Brain pericyte (primary cell): ENCODE measurements at places on chromosomes 2 and 18.

DNA sequence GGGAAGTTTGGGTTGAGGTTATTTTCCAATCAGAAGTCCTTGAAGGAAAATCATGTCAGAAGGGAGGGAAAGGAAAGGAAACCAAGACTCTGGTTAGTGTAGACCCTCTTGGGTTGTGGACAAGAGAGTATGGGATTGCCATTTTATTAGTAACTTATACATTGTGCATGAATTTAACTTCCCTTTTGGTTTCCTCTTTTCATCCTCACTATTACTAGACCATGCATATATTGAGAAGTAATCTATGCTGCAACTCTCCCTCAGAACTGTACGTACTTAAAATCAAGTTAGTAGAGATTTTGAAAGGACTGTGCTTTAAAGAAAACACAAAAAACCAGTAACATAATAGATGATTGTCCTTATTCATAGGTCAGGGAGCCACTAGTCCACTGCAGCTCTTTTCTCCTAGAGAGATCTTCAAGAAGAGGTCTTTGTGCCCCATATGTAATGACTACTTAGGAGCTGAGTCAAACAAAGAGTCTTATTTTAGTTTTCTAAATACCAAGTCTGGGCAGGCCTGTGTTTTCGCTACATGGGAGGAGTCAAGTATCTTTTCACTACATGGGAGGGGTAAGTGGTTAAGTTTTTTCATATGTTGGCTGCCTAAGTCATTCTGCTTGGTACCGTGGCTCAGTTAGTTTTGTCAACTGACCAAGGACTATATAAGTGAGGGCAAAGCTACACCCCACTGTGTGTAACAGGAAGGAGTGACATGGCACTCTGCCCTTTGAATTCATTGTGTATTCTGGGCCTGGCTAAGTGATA lies 25.2 kb upstream of the FAM117B start:
- no peak for DNase-seq

GRCh38 chr2:152425765-152426727 lies 91.1 kb downstream of the FMNL2 start:
- no peak for DNase-seq

DNA sequence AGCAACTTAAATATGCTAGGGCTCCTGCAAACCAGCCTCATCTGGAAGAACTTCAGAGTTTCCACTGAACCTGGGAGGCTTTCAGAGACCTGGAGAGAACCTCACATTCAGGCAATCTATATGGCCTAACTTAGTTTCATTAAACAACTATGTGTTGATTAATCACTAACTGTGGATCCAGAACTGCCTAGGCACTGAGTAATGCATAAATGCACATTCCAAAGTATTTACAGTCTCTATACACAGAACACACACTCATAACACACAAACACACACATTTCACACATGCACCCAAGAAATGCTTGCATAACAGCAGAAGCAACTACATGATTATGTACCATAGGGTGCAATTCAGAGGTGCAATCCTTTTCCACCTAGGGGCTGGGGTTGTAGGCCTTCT lies 552.8 kb downstream of the BCL11A start:
- no peak for DNase-seq

DNA sequence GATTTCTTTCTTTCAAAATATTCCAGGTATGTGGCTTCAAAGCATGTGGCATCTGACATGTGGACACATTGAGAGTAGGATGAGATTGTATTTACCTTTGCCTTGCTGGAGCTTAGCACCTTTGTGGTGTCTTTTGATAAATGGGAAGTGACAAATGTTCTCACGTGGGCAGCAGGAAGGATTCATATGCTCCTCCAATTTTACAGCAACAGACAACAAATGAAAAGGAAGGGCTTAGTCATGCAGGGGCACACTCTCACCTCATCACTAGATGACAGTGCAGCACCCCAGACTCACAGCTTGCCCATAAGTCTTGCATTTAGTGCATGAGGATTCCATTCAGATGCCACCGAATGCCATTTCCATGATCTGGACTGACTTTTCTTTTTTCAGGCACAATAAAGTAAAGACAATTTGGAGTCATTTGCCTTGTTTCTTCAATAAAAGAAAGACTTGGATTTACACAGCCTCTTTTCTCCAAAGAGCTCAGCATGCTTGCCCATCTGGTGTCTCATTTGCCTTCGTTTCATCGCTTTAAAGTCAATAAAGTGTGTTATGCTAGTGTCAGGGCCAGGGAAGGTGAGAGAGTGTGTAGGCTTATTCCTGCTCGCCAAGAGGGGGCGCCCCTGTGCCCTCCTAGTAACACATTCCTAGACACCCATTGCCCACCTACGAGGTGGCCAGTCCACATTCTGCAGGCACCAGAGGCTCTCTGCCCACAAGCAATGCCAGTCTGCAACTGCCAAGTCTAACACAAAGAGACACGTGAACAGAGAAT lies 39.6 kb upstream of the DAPL1 start:
- no peak for DNase-seq

GRCh38 chr2:88729061-88729745 lies 37.7 kb downstream of the RPIA start:
- no peak for DNase-seq

DNA sequence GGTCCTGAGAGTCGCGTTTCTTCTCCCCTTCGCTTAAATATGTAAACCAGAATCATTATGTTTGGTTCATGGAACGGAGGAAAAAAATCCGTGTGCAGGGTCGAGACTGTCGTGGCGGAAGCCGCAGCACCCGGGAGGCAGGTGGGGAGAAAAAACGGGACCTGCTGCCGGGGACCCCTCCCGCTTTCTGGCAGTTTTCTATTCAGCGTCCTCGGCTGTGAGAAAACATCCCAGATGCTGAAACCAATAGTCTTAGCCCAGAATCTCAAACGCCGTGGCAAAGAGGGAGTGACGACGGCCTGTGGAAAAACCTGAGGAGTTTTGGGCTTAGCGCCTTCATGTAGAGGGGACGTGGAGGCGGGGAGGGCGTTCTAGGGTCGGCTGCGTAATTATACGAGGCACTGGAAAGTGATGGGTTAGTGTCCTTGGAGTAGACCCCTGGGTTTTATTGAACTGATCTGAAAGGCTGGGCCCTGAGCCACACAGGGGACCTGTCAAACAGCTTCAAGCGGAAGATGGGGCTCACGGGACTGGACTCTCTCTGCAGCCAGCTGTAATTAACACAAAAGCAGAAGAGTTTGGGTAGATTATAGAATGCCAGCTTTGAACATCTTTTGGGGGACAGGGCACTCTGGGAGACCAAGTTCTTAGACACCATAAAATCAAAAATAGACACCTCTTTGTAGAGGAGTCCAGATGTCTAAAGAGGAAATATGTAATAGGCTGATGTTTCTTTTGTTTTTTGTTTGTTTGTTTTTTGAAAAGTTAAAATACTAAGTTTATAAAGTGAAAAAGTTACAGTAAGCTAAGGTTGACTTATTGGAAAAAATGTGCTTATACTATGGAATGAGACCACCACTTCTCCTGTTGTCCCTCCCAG lies 834 bp upstream of the BUB1 start:
- no peak for DNase-seq

DNA sequence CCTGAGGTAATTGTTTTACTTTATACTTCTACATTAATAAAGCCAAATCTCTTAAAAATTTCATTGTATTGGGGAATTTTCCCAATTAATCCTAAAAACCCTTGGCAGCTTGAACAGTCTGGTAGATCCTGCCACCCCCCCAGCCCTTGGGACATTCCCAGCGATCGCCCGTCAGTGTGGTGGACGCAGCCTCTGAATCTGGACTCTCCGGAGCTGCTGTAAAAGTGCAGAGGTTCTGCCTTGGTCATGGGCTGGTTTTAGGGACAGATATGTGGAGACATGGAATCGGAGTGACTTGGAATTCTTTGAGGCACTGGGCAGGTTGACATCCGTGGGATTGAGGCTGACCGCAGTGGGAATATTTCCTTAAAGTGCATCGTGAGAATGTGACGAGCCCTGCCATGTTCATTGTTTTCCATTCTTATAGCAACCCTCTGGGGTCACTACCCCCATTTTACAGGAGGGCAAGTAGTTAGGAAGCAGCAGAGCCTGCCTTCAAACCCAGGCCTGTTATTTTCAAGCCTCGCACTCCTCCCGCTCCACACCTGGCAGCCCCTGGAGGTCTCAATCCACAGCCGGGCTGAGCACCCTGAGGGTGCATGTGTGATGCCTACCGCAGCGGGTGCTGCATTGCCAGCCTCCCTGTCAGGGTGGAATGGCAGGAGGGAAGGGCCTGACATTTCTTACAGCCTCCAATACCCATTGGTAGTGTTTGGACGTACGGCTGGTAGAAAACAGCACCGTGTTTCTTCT lies 6.5 kb downstream of the EMILIN2 start:
- DNase-seq: no peak

GRCh38 chr2:234275515-234275914 lies 221.4 kb downstream of the ARL4C start:
- no peak for DNase-seq

GRCh38 chr2:215423928-215424540 lies 11.8 kb downstream of the FN1 start:
- no peak for DNase-seq

- DNase-seq: no peak
Observed at GRCh38 chr2:134718023-134718816, 580 bp downstream of the TMEM163 start.

- DNase-seq: no peak
Observed at GRCh38 chr2:237791977-237792727, 6.4 kb upstream of the RBM44 start.

DNA sequence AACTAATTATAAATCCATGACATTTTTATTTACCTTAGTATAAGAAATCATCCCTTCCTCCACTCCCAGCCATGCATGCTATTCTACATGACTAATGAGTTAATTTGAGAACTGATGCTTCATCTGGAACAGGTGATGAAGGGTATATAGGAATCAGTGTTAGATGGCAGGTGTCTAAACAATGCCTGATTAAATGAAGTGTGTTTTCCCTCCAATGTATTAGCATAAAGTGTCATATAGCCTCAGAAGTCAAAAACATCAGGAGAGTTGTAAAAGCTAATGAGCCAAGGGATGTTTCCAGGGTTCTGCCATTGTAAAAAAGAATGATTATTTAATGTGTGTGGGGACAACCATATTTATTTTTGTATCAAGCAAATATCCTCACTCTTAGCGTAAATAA lies 913.8 kb downstream of the DCC start:
- no peak for DNase-seq

- DNase-seq: no peak
Observed at GRCh38 chr18:62518460-62519375, 4.1 kb upstream of the ZCCHC2 start.

GRCh38 chr18:10559553-10560451 lies 34.0 kb downstream of the NAPG start:
- no peak for DNase-seq

DNA sequence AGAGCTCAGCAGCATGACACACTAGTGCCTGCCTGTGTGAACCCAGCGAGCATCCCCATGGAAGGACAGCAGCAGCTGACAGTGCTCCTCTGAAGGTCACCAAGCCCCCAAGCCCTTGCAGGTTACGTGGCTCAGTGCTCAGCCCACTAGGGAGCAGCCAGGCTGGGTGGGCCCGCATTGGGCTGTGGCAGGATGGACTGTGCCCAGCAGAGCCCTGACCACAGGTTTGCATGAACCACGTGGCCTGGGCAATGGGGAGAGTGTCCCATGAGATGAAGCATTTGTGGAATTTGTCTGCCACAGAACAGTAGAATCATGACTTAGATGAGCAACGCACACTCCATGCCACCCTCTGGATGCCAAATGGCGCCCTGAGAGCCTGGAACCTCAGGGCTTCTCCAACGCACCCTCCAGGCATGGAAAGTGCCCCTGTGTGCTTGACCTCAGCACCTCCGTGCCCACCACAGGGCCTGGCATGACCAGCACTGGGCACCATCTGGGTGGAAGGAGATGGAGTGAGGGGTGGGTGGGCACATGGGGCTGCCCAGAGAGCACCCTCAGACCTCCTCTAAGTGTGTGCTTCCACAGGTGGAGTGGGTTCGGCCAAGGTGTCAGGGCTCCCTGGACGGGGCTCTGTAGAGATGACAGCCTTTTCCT lies 216.1 kb upstream of the RAB6C start:
- DNase-seq: no peak

- DNase-seq: no peak
Observed at GRCh38 chr2:109242654-109243331, 113.8 kb downstream of the SH3RF3 start.

DNA sequence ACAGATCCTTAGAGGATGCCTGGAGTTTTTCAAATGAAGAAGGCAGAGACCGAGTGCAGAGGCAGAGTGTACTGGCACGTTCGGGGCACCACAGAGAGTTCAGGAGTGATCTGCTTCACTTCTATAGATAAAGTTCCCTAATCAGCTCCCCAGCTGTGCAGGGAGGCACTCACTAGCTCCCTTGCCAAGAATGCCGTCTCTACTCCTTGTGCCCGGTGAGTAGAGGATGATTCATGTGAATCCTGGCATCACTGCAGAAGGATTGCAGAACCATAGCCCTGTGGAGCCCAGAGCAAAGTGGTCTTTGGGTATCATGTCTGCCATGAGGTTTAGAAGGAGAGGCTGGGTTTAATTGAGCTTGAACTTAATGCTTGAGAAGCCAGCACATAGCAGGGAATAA lies 510.1 kb upstream of the RAB6C start:
- DNase-seq: no peak

DNA sequence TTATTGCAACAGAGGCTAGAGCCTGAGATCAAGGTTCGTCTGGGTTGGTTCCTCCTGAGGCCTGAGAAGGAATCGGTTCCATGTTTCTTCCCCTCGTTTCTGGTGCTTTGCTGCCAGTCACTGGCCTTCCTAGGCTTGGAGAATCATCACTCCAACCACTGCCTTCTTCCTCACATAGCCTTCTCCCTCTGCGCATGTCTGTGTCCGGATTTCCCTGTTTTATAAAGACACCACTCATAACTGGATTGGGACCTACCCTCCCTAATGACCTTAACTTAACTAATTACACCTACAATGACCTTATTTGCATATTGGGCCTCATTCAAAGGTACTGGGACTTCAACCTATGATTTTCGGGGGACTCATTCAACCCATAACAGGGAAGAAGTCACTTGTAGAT lies 119.8 kb upstream of the CCDC68 start:
- DNase-seq: no peak

DNA sequence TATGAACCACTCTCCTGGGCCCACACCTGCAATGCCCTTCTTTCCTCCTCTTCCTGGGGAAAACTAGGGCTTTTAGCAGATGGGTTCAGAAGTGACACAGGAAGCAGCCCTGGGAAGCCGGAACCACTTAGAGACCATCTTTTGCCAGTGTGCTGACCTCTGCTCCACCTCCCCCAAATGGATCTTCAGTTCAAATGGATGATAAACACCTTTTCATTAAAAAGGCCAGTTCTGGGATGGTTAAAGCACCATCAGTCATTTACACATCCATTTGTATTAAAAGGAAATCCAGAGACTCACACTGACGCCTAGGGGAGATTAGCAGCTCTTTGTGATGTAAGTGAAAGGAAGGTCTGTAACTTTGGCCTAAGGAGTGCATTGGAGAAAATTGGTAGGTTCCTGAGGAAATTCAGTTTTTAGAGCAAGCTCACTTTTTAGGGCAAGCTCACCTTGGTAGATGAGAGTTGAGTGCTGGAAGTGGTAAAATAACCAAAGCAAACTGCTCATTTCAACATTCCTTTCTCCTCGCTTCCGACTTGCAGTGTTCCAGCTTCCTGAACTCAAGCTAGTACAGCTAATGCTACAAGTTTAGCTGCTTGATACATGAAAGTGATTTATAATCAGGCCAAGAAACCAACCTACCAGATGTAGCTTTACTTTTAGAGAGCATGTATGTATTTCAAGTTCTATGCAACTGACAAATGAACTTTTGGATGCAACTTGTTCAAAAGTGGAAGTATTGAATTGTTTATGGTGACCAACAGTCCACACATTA lies 47.7 kb downstream of the ACTR2 start:
- DNase-seq: no peak
